Esophagus squamous epithelium (tissue), 5 donors: ENCODE measurements at places on chromosomes 2 and 18.

DNA sequence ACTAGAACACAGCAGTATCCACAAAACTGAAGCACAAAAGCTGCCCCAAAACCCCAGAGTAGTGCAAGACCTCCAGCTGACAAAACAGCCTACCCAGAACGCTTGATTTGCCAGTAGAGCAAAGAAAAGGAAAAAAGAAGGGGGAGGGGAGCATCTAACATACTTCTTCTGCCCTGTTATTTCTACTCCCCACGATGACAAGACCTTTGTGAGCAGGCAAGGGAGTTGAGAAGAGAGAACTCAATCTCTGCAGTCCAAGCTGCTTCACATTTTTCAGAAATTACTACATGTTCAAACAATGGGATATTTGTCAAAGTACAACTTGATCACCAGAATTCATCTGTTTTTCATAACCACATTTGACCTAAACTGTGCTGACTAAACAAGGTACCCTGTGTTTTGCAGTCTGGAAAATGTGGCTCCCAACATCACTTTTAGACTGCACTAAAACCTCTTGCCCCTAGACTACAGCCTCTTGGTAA is 286.7 kb downstream of the EXOC6B start:
- no peak for DNase-seq

- no peak for DNase-seq
These were observed 443.9 kb downstream of the PID1 start for GRCh38 chr2:228827056-228827700.

DNA sequence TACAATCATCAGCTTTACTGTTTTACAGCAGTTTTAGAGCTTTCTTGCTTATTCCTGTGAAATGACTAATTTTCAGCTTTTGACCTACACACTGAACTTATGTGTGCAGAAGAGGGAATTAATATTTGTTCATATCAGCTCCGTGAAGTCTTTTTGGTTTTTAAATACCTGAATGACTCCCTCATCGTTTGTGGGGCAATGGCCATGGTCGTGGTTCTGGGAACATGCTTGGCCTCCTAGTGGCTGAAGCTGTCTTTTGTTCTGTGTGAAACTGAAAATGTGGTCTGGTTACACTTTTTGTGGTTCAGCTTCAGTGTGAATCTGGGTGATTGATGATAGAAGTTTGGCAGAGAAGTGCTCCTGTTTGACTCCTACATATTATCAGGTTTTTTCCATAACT is 408.1 kb downstream of the THSD7B start:
- no peak for DNase-seq

DNA sequence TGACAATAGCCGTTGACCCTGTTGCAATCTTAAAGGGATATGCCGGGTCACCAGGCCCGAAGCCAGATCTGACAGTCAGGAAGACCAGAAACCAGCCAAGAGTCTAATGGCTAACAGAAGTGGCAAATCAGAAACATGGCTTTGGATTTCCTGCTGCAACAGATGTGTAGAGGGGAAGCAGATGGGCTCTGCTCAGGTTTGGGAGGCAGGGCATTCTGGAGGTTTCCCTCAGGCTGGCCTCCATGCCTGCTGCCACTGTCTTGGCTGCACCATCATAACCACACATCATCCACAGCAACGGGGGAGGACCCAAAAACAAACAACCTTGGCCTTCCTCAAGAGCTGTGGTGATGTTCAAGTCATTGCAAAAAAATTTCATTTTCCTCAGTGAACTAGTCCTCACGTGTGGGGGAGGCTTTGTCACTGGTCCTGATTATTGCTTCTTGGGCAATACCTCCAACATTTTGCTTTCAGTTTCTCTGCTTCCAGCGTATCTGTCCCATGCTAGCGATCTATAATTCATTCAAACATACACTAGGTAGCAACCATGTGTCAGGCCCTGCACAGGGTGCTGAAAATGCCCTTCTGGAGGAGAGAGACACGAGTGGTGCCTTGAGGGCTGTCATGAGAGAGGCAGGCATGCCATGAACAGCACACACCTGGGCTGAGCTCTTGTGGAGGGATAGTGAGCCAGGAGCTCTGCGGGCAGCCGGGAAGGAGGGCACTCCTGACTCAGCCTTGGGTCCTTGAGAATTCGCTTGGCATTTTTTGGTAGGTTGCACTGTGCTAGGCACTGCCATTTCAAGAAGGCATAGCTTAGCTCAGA is 48.2 kb upstream of the LGALSL start:
- no peak for DNase-seq
